A673 (cell line): ENCODE measurements at places on chromosomes 1 and 21.

DNA sequence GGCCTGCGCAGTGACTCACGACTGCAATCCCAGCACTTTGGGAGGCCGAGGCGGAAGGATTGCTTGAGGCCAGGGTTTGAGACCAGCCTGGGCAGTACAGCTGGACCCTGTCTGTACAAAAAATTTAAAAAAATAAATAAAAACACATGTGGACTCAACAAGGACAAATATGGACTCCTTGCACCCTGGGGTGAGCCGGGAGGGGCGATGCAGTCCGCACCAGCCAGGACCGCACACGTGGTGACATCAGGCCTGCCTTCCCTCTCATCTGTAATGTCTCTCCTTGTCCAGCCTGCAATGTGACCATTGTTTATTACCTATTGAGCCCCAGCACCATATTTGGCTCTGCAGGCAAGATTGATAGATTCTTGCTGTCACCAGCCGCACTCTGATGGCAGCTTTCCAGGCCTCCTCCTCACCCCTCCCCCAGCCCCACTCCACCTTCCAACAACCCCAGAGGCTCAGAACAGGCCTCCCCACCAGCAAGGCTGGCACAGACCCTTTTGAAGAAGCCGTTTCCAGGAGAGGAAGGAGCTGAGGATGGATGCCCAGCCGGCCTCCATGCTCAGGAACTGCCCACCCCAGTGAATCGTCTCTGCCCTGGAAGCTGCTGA, 55.2 kb downstream of the IRF2BP2 start:
- DNase-seq: peak; percentile 37

GRCh38 chr1:203465146-203465798, 10.3 kb upstream of the PRELP start:
- no peak for DNase-seq

DNA sequence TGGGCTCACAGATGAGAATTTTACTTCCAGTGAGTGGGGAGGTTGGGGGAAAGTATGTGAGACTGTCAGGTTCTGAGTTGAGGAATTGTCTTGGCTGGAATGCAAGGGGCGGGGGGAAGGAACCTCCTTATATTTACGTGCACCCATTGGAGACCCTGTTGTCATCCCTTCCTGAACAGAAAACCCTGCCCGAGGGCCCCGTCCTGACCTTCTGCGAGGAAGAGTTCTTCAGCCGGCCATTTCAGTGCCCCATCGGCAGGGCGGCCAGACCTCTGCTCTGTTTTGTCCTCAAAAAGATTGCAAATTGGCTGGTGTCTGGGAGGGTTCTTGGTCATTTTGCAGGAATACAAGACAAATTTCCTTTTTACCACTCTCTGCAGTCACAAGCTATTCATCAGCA, 7.1 kb downstream of the KIF26B start:
- DNase-seq: no peak

GRCh38 chr21:39518847-39519210, 67.1 kb downstream of the SH3BGR start:
- no peak for DNase-seq

DNA sequence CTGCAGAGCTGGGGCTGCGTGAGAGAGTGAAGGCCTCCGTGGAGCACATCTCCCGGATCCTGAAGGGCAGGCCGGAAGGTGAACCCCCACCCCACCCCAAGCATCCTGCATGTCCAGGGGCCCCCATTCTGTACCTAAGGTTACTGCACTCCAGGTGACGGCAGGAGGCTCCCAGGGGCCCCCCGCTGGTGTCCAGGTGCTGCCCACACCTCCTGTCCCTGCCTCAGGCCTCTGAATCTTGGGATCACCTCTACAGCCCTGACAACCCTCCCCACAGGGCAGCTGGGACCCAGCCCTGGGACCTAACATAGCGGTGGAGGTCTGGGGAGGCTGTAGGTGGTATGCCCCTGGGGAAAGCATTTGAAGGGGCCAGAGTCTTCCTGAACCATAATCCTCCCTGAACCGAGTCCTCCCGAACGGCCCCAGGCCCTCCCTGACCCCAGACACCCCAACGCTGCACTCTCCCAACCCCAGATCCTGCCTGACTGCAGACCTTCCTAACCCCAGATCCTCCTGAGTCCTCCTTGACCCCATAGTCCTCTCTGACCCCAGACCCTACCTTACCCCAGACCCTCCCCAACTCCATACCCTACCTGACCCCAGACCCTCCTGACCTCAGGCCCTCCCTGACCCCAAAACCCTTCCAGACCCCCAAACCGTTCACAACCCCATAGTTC, 33.5 kb downstream of the TRIM11 start:
- DNase-seq: no peak

GRCh38 chr1:19577036-19577435, 67.1 kb upstream of the NBL1 start:
- no peak for DNase-seq

- peak; percentile 54 for DNase-seq
These were observed 14.4 kb downstream of the PLOD1 start for GRCh38 chr1:11948822-11949458.

DNA sequence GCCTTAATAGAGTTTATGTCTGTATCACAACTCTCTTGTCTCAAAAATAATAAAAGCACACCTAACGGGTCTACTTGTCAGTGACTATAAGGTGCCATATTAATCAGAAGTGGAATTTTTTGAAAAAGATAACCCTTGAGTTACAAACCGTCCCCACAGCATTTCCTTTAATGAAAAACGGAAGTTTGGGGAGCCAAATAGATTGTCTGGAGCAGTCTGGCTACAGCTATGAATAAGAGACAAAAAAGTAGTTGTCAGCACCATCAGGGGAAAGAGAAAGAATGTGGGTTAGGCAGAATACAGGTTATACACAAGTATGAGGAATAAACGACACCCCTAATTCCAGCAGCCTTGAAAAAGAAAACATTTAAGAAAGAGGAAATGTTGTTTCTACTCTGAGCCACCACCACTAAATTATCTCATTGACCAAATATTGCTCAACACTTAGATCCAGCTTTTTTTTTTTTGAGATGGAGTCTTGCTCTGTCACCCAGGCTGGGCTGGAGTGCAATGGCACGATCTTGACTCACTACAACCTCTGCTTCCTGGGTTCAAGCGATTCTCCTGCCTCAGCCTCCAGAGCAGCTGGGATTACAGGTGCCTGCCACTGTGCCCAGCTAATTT, 29.4 kb upstream of the USP24 start:
- no peak for DNase-seq

- DNase-seq: no peak
These were observed 38.4 kb downstream of the ACBD3 start for GRCh38 chr1:226148121-226148648.

DNA sequence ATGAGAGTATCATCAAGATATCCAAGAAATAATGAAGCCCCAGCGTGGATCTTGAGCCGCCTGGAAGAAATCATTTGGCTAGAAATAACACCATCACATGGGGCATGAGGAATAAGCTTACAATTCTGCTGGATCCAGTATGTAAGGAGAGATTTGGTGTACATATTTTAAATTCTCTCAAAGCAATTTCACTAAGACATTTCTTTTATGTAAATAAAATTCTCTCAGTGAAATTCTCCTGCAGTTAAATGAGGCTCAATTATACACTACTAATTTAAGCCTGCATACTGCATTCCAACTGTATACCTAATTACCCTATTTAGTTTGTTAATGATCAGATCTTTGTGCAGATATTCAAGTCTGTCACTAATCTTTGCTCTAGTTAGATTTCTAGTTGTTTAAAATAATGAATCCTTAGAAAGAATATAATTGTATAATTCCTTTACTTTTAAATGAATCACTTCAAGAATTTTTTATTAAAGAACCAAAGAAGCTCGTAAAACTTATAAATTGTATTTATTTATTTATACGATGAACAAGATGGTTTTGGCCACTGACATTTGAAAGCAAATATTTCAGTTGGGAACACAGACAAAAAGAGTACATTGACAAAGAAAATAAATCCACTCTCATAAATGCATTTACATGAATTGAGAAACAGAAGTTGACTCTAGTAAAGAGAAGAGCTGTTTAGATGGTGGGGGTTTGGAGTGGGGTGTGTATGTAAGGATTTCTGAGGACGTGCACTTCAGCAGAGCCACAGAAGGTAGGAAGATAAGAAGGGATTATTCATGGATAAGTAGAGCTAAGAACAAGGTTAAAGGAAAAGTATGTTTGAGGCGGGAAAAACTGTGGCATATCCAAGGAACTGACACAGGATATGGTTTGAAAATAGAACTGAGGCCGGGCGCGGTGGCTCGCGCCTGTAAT, 466.8 kb downstream of the DSCAM start:
- no peak for DNase-seq
